Esophagus squamous epithelium (tissue), 5 donors: ENCODE measurements at places on chromosomes 11 and 22.

GRCh38 chr11:125381499-125382044 lies 114.5 kb downstream of the FEZ1 start:
- DNase-seq, result no peak

- DNase-seq, result no peak
Measured at GRCh38 chr11:47533690-47534151, 19.2 kb downstream of the CELF1 start.

- DNase-seq, result no peak
Measured at GRCh38 chr22:41917903-41918791, 3.3 kb upstream of the SHISA8 start.

DNA sequence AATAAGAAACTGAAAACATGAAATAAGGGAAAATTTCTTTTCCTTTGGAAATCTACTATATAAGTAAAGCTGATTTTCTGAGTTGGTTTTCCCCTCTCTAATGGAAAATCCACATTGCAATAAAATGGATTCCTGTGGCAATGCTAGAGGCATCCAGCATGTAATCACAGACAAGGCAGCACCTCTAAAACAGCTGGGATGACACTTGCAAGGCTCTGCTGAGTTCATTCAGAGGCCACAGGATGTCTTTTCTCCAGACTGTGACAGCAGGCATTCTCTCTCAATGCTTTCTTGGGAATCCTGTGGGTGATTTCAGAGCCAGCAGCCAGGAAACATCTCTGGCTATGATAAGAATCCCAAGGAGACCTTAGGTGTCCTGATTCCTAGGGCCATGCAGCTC lies 201.3 kb upstream of the BLID start:
- no peak for DNase-seq

- DNase-seq, result peak; percentile 85
Measured at GRCh38 chr11:62123669-62124185, at the start of gene INCENP. INCENP (plus strand) TSS chr11:62124011; CDS start chr11:62128162, 4,151 bp downstream.

DNA sequence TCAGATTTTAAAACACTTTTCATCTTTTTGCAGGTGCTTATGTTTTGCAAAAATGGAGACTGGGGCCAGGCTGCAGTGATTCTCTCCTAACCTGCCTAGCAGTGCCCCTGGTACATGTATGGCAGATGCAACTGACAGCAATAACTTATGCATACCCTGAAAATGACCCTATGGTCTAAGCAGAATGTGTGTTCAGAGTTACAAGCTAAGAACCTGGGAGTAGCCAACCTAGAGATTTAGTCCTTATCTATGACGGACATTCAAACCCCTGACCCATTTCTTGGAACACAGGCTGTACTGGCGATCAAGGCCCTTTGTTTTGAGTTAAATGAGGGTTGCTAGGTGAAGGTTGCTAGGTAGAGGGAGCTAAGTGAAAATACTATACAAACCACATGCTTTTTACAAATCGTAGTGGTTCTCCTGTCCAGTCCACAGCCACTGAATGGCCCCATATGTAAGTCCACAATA lies 184.9 kb upstream of the SESN3 start:
- DNase-seq, result no peak

- DNase-seq, result peak; percentile 80
Measured at GRCh38 chr11:4607781-4608666, at the start of gene TRIM68. TRIM68 (minus strand) TSS chr11:4608231; CDS start chr11:4605504, 2,727 bp downstream.

GRCh38 chr11:121514432-121515334 lies 61.9 kb upstream of the SORL1-AS1 start:
- DNase-seq, result no peak

DNA sequence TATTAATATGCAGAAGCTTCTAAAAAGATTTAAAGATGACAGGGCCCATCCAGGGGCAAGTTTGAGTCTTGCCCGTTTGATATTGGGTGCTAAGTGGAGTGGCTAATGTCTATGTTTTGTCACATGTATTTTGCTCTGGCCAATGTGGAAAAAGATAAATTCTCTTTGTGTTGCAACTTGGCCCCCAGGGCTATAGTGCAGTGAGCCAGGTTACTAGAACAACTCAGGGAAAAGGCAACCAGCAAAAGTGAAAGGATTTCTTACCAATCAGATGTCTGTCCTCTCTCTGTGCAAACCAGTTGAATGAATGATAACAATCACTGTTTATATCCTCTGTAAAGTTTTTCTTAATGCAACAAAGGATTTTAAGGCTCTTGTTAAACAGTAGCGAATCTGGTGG lies 4.6 kb upstream of the CLNS1A start:
- no peak for DNase-seq

GRCh38 chr22:47155912-47156311 lies 393.5 kb downstream of the TBC1D22A start:
- no peak for DNase-seq

DNA sequence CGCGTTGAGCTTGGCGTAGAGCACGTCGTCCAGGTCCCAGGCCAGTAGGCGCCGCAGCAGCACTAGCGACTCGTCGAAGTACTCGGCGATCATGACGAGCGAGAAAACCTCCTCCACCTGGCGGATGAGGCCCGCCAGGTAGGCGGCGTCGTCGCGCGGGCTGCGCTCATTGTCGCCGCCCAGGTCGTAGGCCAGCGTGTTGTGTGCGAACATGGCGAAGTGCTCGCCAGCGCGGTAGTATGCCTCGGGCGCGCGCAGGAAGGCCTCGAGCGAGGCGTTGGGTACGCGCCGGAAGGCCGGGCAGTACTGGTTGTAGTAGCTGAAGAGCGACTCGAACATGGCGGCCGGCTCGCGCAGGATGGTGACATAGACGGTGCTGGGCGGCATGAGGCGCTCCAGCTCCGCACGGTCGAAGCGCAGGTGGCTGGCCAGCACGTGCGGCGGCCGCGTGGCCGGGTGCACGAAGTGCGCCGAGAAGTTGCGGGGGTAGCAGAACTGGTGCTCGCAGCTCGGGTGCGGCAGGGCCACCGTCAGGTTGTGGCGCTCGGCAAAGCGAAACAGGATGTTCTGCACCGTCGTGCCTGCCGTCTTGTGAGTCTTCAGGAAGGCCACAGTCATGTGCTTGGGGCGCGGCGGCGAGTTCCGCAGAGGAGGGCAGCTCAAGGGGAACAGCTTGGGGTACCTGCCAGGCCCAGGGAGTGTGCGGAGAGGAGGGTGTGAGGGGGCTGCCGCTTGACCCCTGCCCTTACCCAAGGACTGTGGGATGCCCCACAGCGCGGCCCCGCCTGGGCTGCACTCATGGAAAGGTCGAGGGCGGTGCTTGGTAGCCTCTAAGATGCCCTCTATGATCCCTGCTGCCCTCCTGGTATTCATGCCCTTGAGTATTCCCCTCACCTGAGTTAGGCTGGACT lies 5.7 kb downstream of the GAL3ST3 start:
- no peak for DNase-seq

DNA sequence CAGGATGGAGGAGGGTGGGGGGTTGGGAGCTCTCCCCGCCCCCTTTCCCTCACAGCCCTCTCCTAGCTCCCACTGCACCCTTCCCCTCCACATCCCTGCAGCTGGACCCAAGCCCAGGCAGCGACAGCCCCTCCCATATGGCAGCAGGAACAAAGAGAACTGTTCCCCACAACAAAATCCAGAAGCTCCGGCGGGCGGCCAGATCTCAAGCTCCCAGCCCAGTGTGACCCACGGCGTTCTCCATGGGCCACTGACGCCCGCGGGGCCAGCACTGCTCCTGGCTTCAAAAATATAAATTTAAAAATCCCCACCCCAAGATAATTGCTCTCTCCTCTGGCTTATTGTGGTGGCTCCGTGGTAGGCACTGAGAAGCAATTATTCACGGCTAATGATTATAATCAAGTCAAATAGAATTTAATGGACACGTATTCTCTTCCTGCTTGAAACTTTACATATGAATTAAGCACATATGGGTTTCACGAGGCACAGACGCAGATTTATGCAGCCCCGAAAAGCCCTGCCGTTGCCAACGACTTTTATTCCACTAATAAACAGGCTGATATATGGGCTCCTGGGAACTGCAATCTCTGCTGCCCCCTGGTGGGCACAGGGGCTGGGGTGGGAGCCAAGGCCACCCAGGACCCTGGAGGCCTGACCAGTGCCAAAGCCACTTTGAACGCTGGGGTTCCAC lies 17.5 kb downstream of the MACROD1 start:
- DNase-seq, result no peak

DNA sequence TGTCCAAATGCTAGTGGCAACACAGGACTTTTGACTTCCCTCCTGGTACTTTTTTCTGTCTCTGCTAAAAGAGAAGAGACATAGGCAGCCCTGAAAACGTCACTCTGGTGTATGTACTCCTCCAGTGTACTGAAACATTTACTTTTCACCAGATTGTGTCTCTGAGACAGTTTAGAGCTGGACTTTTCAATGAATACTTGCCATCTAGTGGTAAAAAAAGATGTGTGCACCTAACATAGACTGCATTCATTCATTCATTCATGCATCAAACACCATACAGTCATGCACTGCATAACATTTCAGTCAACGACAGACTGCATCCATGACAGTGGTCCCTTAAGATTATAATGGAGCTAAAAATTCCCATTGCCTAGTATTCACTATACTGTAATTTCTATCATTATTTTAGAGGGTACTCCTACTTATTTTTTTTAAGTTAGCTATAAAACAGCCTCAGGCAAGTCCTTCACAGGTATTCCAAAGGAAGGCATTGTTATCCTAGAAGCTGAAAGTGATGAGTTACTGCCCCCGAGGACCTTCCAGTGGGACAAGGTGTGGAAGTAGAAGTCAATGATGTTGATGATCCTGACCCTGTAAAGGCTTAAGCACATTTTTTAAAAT lies 186.2 kb downstream of the SPON1 start:
- no peak for DNase-seq

GRCh38 chr11:9176136-9176535 lies 84.7 kb upstream of the SCUBE2 start:
- DNase-seq, result no peak

- no peak for DNase-seq
Measured at GRCh38 chr22:28426346-28427132, 253.1 kb downstream of the TTC28 start.

DNA sequence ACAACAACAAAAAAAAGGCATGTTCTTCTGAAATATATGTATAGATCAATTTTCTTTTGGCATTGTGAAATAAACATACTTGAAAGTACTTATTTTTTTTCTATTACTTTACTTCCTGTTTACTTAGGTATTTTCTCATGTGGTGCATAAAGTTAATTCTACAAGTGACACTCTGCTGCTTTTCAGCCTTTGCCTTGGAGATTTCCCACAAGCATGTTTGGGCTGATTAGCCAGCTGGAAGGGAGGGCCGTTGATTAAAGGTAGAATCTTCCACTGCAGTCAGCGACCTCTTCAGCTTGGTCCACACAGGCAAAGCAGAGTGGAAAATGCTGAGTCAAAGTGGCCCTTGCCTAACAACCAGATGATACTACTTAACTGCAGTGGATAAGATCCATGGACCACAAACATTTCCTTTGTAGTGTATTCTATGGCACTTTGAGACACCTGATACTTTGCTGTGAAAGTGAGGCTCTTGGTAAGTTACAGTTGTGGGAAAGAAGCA lies 176.0 kb downstream of the ARHGAP42 start:
- no peak for DNase-seq

GRCh38 chr11:63099555-63099954 lies 44.5 kb downstream of the SLC22A24 start:
- DNase-seq, result no peak

DNA sequence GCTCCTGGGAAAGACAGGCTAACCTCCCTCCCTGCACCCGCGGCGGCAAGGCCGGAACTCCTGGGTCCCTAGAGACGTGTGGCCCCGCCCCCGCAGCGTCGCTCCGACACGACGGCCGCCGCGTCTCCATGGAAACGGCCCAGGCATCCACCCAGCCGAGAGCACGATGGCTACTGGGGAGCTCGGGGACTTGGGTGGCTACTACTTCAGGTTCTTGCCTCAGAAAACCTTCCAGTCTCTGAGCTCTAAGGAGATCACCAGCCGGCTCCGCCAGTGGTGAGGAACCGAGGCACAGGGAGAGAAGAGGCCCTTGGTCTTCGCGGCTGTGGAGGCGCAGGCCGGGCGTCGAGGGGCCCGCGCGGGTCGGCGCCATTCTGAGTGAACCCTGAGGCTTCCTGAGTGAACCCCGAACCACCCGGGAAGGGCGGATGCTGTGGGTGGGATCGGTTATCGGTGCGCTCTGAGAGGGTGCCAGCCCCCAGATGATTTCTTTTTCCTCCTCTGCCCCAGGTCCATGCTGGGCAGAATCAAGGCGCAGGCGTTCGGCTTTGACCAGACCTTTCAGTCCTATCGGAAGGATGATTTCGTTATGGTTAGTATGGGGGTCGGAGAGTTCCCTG lies at the start of gene CFAP300:
Gene CFAP300 (plus strand): TSS at position 133 of the 620 bp plus-strand sequence. CDS start 34 bp downstream, at position 167.
- peak; percentile 4 for DNase-seq

GRCh38 chr11:37946155-37946766 lies 1348.2 kb upstream of the RAG2 start:
- no peak for DNase-seq

- DNase-seq, result peak; percentile 44
Measured at GRCh38 chr22:30270832-30271231, 4.2 kb upstream of the OSM start.

- DNase-seq, result no peak
Measured at GRCh38 chr11:64810891-64811272, 531 bp upstream of the MEN1 start.

DNA sequence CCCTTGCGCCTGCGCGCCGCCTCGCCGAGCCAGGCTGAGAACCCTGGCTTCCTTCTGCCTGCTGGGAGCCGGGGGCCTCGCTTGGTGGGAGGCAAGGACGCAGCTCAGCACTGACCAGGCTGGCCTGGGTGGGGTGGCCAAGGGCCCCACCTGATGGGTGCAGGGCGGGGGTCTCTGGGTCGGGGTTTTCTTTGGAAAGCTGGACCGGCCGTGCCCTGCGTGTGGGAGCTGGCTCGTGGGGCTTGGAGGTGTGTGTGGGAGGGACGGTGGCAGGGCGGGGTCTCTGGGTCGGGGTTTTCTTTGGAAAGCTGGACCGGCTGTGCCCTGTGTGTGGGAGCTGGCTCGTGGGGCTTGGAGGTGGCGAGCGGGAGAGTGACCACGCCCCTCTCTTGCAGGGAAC lies 6.2 kb downstream of the GRAMD4 start:
- no peak for DNase-seq

DNA sequence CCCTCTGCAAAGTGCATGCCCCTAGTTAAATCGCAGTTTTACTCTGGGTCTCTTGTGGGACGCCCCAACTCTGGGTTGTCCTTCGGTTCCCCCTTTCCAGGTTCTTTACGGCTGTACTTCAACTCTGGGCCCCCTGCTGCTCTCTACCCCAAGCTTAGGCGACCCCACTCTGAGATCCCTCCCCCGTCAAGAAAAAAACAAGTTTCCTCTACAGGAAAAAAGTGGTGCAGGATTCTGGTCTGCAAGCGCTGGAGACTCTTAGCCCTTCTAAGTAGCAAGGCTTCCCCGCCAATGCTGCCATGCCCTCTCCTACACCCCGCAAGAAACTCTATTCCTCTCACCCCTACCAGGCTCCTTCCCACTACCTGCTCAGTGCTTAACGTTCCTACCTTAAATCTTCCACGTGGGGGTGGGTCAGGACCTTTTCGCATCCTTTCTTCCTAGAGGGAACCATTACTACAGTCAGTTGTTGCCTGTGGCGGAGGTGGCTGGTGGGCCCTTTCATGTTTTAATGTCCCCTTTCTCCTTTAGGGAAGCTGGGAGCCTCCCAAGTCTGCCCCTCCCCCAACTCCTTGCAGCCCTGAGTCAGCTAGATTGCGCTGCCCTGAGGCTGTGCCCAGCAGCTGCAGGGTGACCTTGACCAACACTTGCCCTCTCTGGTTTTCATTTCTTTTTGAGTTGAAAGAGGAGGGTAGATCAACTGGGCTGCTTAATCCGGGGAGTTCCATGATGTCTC lies 1.4 kb downstream of the NEFH start:
- DNase-seq, result no peak
